Stimulated activated CD4-positive, alpha-beta T cell treated with anti-CD3 and anti-CD28 coated beads, Interleukin-12 subunit alpha, Interleukin-12 subunit beta, amount 100 ng/mL, for 24 hours (primary cell): ENCODE measurements at places on chromosomes 11 and 22.

- no peak for DNase-seq
Measured at GRCh38 chr22:27930331-27931060, 11.4 kb upstream of the PITPNB start.

DNA sequence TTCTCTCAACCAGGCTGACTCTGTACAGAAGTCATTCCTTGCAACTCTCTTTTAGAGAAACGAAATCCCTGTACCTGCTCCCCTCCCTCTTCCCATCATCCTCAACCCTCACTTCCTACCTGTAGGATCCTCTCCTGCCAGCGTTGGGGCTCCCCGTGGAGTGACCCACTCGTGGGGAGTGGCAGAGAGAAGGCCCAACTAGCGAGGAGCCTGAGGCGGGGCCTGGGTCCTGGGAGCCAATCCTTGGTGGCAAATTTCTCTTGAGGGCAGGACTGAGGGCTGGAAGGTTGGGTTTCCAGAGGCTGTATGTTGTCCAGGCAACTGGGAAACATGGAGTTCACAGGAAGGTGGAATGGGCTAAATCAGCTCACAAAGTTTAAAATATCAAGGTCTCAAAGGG, 10.4 kb downstream of the NHERF4 start:
- no peak for DNase-seq

- DNase-seq, result no peak
Measured at GRCh38 chr11:27388869-27389268, 25.9 kb upstream of the CCDC34 start.

DNA sequence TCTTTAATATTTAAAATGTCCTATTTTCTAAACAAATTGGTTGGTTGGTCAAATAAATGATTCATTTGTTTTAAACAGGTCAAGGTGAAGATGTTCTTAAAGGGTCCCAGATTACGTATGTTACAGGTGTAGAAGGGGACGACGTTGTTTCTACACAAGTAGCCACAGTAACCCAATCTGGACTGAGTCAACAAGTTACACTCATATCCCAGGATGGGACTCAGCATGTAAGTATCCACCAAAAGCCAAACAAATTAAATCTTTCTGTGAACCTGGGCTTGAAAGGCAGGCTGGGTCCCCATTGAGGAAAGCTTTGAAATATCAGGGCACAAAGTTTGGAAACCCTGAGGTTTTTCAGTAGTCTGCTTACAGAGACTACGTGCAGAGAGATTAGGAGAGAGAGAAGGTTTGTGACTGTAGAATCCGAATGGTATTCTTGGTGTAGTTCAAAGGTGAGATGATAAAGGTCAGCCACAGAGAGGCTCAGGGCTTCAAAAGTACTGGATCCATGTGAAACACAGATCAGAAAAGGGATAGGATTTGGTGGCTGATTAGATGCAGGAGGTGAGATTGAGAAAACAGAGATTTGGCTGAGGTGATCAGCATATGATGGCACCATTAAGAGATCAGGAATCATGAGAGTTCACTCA, 51.7 kb downstream of the ZNF143 start:
- no peak for DNase-seq

GRCh38 chr22:26161746-26162145, 7.5 kb upstream of the SEZ6L start:
- DNase-seq, result no peak

- no peak for DNase-seq
Measured at GRCh38 chr11:64694821-64695365, 28.1 kb downstream of the NRXN2 start.

GRCh38 chr22:36926309-36926708, 12.9 kb downstream of the CSF2RB start:
- no peak for DNase-seq

DNA sequence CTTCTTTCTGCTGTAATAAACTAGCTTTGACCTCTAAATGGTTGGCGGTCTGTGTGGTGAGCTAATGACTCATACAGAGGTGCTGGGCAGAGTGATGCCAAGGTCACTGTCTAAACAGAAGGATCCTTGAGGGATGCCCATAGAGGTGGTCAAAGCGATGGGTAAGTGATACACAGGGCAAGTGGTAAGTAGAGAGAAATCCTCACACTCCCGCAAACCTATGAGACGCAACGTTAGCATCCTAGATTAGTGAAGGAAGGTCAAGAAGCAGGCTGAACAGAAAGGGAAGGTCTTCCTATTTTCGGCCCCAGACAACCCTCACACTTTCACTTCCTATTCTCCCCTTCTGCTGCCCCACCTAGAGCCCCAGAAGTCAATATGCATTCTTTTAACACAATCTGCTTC, 65.6 kb upstream of the SESN3 start:
- DNase-seq, result no peak

DNA sequence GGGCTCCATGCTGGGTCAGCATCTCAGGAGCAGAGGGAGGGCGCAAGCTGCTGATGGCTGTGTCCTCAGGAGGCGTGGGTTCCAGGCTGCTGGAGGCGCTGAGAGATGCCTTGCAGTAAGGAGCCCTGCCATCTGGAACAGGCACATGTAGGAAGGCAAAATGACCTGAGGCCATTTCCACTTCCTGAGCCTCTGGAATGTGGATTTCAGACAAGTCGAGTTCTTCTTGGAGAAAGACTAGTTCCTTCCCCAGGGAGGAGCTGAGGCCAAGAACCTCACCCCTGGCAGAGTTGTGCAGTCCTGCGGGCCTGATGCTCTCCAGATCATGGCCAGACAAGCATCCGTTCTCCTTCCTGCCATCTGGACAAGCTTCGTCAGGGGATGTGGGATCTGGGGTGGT, 19.3 kb downstream of the HPS4 start:
- no peak for DNase-seq

DNA sequence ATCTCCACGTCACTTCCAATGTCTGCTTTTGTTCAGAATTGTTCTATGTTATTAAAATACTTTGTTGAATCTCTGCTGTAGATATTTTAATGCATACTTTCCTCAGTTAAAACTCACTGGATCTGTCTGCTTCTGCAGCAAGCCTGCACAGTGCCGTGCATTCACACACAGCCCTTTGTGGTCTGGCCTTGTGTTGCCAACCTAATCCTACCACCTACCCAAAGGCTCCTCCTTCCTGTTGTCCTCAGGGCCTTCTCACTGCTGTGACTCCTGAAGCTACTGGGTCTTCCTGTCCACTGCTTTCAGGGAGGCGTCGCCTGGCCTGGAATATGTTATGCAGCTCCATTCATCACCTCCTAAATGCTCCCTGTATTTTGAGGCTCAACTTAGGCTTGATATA, 67.0 kb downstream of the PPP6R3 start:
- DNase-seq, result no peak

GRCh38 chr11:34893416-34893815, 22.8 kb downstream of the APIP start:
- no peak for DNase-seq

- no peak for DNase-seq
Measured at GRCh38 chr11:134762248-134763029, 350.4 kb upstream of the B3GAT1 start.

- DNase-seq, result no peak
Measured at GRCh38 chr11:103594283-103594682, 442.2 kb upstream of the DDI1 start.

- peak; percentile 17 for DNase-seq
Measured at GRCh38 chr11:34512840-34513681, 533 bp downstream of the ELF5 start.

DNA sequence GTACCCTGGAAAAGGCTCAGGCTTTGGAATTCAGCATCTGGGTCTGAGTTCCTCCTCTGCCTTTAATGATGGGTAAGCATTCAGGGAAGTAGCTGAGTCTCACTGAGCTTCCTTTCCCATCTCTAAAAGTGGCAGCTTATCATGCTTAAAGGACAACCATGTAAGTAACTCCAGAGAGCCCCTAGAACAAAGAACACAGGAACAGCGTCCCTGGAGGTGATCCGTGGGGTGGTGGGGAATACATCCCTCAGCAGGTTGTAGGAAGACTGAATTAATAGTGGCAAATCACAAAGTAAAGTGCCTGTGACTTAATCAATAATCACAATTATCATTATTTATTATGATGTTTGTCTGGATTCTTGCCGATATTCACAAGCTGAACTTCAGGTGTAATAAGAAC, 114.7 kb upstream of the ISX start:
- no peak for DNase-seq

GRCh38 chr22:17097701-17098100, 12.9 kb downstream of the IL17RA start:
- DNase-seq, result no peak

DNA sequence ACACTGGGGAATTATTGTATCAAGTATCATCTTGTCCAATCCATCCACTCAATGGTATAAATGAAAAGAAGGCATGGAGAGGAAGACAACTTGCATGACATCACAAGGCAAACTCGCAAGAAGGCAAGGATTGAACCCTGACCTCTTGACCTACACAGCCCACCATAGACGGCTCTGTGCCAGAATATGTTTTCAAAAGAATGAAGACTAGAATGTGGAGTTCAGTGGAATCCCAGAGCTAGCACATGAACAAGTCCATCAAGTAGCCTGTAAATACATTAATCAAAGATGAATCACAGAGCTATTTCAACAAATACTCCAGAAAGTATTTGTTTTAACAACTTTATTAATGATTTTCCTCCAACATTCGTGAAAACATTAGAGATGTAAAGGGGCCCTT, 189.7 kb downstream of the GUCY1A2 start:
- DNase-seq, result no peak

GRCh38 chr22:37043209-37043827, 8.2 kb upstream of the KCTD17 start:
- no peak for DNase-seq

GRCh38 chr11:44883277-44883676, 67.4 kb downstream of the TP53I11 start:
- no peak for DNase-seq

GRCh38 chr11:126101251-126101929, 38.7 kb upstream of the CDON start:
- DNase-seq, result no peak

GRCh38 chr11:1000357-1001278, 35.9 kb downstream of the MUC6 start:
- DNase-seq, result no peak

DNA sequence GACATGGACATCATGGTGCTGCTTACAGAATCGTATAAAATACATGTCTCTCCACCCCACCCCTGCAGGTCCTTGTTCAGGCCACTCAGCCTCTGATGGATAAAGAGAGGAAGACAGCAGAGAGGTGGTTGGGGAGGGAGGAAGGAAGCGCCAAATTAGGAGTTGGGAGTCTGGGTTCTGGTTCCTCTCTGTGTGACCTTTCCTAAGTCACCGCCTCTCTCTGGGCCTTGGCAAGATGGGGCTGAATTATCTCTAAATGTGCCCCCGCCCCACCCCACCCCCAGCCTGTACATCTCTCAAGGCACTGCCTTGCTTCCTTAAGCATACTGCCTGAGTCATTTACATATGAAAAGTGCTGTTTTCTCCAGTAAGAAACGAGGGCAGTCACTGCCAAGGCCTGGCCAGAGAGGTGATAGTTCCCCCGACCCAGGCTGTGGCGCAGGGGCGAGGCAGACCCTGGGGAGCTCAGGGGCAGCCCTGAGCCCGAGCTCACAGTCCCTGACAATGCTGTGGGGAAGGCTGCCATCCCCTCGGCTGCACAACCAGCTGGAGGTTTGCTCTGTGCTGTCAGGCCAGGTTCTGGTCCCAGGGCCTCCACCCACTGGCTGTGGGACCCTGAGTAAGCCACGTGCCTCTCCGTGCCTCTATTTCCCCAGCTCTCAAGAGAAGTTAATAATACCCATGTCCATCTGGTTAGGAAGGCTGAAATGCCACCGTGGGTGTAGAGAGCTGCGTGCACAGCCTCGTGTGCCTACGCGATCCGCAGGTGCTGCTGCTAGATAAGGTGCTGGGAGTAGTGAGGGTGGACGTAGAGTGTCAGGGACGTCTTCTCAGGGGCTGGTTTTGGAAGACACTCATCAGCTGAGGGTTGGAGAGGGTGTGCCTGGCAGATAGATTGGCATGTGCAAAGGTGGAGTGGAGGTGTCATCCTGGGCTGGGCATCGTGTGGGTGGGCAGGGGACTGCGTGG, 55.3 kb downstream of the CACNA1I start:
- no peak for DNase-seq

- no peak for DNase-seq
Measured at GRCh38 chr11:59141191-59141590, 1.5 kb upstream of the FAM111A start.

GRCh38 chr11:123371506-123372297, 58.4 kb upstream of the GRAMD1B start:
- no peak for DNase-seq

GRCh38 chr11:60878245-60879101, 11.1 kb downstream of the ZP1 start:
- no peak for DNase-seq
